ENCODE measurements at places on chromosomes 1 and 21.

GRCh38 chr1:235999259-235999925 lies 65.5 kb downstream of the NID1 start:
- no peak for DNase-seq

DNA sequence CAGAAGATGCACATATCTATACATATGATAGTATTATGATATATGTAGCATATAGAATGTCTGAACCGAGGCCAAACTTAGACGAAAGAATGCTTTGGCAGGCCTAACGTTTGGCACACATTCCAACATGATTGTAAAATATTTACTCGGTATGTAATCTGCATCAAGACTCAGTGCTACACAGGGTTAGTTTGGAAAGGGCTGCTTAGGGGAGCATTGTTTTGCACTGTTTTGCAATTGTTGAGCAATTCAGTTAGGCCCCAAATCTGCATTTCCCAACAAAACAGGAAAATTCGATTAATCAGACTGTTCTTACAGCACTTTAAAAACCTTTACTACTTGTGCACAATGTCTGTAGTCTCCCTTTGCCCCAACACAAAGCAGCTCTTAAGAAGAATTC lies 216.0 kb upstream of the NEGR1 start:
- DNase-seq, result no peak

DNA sequence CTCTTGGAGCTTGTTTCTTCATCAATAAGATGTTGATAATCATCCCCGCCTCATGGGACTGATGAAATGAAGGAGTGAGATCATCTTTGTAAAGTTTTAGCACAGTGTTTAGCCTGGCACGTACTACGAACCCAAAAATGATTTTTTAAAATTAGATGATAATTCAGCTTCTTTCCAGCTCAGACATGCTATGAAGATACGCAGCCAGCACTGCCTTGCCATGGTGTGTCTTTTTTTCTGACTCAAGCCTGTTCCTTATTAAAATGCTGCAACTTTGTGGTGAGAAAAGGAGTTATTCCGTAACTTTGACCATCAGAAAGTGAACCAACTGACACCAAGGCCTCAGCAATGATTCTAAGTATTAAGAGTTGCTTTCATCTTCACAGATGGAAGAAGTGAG lies 269.0 kb downstream of the LTN1 start:
- no peak for DNase-seq

- no peak for DNase-seq
Observed at GRCh38 chr21:41769111-41769510, 2.3 kb upstream of the RIPK4 start.

DNA sequence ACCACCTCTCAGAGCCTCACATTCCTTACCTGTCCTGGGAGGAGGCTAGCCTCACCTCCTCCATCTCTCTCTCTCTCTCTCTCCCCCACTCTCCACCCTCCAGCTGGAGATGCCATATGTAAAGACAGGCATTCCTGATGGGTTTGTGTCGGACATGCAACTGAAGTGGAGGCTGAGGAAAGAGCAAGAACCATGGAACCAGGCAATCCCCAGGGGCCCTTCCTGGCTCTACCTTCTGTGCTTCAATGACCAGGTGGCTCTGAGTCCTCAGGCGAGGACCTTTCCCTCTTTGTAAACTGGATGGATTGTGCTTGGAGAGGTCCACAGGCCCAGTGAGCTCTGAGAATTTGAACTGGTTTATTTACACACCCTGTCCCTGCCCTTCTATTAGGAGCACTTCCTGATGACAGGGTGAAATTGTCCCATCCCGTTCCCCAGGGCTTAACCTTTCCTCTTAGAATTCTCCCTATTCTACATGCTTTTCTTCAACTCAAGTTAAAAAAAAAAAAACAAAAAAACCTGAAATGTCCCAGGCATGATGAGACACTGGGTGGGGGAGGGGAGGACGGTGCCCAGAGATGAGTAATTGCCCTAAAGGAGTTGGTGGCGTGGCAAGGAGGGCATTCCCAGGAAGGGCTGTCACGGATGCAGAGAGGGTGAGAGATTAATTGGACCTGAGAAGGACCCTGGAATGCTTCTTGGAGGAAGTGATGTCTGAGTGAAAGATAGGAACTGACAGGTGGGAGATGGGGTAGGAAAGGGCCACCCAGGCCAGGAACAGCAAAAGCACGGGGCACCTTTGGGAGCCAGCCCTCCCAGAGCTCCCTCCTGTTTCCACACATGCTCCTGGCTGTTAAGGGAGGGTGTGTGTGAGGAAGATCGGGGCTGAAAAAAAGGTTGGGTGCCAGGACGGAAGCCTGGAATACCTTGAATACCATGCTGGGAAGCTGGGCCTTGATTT lies 50.2 kb upstream of the WASF2 start:
- no peak for DNase-seq

- no peak for DNase-seq
Observed at GRCh38 chr1:84842748-84843231, 50.2 kb downstream of the LPAR3 start.

- DNase-seq, result no peak
Observed at GRCh38 chr1:76267631-76268030, 193.1 kb downstream of the ST6GALNAC3 start.

GRCh38 chr21:27062443-27062842 lies 95.6 kb upstream of the ADAMTS5 start:
- no peak for DNase-seq

- DNase-seq, result no peak
Observed at GRCh38 chr1:175933801-175934200, 190.4 kb upstream of the TNR start.

GRCh38 chr1:230957580-230957989 lies 21.1 kb downstream of the TTC13 start:
- no peak for DNase-seq

DNA sequence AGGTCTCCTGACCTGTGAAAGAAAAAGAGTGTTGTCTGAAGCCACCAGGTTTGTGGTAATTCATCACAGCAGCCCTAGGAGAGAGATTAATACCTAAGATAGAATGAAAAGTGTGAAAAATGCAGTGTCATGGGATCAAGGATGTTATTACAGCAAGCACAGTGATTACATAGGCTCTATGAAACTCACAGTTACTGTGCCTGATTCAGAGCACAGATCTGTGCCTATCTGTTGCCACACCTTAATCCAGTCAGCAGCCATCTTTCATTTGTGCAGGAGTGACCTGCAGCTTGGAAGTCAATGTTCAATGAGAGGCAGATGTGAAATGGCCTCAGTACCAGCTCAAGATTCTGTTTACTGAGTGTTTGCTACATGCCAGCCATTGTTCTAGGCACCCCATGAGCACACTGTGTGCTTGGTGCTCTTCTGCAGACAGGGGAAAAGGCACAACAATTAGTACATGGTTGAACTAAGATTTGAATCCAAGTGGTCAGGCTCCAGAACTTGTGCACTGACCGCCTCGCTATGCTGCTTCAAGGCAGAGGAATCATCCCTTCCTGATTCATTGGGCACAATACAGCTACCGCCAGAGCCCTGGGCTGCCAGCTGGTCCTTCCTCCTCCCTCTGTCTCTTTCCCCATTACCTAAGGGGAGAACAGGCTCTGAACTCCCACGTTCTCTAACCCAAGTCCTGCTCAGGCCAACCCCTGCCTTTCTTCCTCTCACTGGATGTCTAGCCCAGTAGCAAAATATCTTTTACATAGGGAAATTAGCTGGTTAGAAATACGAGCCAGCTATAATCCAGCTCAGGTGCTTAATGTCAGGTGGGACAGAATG lies 56.3 kb upstream of the NEK2 start:
- no peak for DNase-seq

GRCh38 chr1:26701995-26702679 lies 6.3 kb downstream of the ARID1A start:
- DNase-seq, result no peak

- DNase-seq, result no peak
Observed at GRCh38 chr21:39020751-39021477, 162.3 kb downstream of the PSMG1 start.

- DNase-seq, result no peak
Observed at GRCh38 chr1:181010789-181011188, 11.9 kb downstream of the STX6 start.

GRCh38 chr1:163824006-163824405 lies 502.3 kb downstream of the NUF2 start:
- no peak for DNase-seq

DNA sequence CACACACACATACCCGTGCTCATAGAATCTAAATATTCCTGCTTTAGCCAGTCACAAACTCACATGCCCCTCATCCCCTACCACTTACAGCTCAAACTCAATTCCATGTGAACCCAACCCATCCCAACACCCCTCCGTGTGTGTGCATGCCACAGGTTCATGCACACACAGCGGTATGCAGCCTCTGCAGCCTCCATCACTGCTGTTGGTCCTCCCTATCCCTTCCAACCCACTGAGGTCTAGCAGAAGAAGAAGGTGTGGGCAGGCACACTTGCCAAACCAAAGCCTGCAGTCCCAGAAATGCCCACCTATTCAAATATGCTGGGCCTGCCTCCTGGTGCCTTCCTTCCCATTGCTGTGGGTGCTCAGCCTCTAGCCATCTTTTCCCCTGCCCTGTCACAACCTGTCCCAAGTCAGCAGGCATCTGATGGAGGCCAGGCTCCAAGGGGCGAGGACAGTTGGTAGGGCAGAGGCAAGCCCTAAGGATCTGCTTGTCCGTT lies 26.2 kb downstream of the SLC2A1 start:
- no peak for DNase-seq

DNA sequence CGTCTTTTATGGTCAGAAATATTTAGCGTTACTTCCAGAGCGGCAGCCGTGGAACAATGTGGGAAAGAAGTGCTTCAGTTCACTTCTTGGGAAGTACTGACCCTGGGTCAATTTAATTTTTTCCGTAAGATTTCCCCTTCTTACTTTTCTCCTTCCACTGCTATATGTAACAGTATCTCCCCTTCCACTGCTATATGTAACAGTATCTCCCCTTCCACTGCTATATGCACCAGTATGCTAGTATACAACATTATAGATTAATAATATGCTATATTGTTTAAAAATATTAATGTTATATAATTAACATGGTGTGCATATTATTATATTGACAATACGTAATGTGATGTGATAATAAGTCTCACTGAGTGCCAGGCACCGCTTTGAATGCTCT lies 69.7 kb upstream of the ERG start:
- no peak for DNase-seq

GRCh38 chr1:109183058-109183738 lies 30.5 kb upstream of the SARS1 start:
- no peak for DNase-seq
